PC-3 (cell line): ENCODE measurements at places on chromosomes 1 and 21. TPM values are rescaled to one million over a fixed set of nuclear protein-coding genes. Genes with fewer than 3 reads are reported as not detected.

DNA sequence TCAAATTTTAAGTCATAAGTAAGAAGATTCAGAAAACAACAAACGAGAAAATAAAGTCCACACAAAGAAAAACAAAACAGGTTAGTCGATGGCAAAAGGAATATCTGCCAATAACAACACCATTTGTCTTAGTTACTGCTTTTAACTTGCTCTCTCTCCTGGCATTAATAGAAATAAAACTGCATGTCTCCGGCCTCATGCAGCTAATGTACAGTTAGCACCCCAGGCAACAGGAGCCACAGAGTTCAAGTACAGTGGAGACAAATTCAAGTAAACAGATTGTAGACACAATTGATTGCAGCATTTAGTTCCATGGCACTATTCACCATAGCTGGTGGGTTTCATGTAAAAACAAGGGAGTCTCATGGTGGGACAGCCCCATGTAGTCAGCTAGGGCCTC is 33.5 kb downstream of the SUSD4 start:
- DNase-seq = no peak

- peak; percentile 90 for DNase-seq
Observed at GRCh38 chr1:62356257-62356835, 37.1 kb upstream of the KANK4 start.

DNA sequence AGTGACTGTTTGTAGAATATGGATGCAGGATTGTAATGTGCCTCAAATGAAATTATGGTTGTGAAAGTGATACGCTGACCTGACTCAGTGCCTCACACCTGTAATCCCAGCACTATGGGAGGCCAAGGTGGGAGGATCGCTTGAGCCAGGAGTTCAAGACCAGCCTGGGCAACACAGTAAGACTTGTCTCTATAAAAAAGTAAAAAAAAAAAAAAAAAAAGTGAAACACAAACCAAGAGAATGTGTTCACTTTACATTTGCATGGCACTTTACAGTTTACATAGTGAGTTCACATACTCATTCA is 2.0 kb downstream of the CAPN2 start:
- DNase-seq = no peak

GRCh38 chr21:39388038-39388810 is 39.3 kb upstream of the HMGN1 start:
- peak; percentile 85 for DNase-seq

DNA sequence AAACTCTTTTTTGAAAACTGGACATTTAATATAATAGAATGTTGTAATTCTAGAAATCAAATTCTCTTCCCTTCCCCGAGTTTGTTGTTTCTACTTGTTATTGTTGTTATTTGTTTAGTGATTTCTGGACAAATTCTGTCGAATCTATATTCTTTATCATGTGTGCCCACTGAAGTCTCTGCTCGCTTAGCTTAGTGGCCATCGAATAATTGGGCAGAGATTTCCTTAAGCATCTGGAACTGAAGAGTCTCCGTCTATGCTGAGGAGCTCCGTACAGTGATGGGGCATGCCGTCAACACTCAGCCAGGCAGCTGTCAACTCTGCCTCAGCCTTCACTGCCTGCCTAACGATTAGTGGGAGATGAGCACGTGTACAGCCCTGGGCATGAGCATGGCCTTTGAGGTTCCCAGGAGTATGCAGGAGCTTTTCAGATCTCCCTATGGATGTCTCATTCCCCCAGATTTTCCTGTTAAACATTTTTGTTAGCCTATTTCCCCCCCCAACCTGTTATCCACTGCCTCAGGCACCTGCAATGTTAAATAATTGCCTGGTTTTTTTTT is 66.8 kb downstream of the SLX9 start:
- DNase-seq = no peak

DNA sequence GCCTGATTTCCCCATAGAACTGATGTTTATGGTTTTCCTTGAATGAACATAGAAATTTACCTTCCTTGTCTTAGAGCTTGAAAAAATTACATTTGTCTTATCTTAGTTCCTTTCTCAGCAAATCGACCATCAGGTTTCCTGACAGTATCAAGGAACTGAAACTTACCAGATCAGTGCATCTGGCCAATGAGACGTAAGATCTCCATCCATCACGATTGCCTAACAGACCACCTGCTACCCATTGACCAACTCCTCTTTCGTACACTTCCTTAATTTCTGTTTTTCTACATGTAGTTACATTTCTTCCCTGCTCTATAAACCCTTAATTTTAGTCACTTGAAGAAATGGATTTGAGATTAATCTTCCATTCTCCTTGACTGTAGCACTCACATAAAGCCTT is 57.4 kb upstream of the TMPRSS15 start:
- no peak for DNase-seq

DNA sequence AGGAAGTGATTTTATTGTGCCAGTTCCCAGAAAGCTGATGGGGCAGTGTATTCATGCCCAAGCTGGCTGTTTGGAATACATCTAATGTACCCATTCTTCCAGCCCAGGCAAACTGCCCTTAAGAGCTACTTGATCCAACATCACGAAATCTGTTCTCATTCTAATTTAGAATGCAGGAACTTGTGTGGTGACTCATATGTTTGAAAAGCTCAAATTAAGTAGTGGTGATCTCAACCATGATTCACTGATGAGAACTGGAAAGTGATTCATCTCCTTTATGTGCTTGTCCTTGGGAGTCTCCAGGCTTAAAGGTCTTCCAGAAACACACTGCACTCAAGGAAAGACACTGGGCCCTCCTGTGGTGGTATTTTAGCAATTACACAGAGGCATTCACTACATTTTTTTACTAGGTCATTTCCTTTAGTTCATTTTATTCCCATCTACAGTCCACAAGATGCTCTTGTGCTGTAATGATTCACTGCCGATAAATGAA is 65.4 kb downstream of the RPE65 start:
- peak; percentile 98 for DNase-seq

DNA sequence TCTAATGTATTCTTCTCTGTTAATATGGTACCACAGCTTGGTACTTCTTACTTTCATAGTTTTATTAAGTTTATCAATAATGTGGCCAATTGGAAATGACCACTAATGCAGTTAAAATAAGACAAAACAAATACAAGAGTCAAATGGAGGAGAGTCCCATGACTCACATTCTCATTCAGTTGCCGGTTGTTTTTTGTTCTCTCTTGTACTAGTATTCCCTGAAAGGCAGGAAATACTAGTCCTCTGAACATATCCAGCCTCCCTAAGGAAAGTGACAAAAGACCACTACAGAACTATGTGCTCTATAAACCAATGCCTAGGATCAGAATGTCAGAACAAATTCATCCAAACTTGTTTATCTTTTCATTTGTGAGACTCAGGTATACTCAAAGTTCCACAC is 165.2 kb upstream of the SAMSN1 start:
- DNase-seq = peak; percentile 59

- no peak for DNase-seq
Observed at GRCh38 chr1:155507945-155508344, 54.7 kb downstream of the ASH1L start.

- DNase-seq = no peak
Observed at GRCh38 chr1:200624679-200625335, 4.3 kb upstream of the KIF14 start.

- no peak for DNase-seq
Observed at GRCh38 chr21:44885615-44886014, 12.1 kb upstream of the PTTG1IP start.

DNA sequence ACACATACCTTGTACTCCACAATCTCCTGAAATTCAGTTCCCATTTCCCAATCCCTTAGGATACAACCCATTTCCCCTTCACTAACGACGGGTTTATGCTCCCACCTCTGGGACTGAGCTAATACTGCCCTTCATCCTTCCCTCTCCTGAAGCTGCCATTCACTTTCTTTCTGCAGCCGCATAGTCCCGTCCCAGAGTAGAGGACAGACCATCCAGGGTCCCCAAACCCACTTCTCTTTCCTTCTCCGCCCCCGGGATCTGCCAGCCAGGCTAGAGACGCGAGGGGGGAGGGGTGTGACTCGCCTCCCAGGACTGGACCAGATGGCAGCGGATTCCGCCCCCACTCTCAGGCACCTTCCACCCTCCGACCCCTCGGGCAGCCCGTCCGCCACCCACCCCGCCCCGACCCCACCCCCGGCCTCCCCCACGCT is 679 bp downstream of the ABL2 start:
- peak; percentile 6 for DNase-seq

DNA sequence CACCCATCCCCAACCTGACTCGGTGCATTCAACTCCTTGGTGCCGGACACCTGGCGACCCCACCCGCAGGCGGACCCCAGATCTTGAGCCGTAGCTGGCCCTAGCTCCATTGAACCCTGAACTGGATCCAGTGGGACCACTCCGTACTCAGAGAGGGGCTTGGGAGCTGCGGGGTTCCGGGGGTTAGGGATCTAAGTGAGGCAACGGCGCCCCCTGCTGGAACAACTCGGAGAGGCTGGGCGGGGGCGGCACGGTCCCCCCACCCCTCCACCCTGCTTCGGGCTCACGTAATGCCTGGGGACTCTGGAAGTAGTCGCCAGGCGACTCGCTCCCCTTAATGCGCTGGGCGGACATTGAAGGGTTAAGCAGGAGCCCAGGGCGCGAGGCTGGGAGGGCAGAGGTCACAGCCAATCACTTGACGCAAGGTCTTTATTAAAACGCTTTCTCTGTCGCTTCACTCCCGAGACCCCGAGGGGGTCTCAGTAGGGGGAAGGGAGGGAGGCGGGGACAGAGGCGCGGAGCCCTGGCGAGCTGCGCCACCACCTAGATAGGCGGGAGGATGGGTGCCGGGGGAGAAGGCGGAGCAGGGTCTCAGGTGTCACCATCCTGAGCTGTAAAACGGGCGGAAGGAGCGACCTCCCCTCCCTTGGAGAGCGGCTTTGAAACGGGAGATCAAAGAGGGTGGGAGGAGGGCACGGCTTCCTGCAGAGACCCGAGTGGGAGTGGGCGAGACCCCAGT is 704 bp upstream of the CRABP2 start:
- peak; percentile 72 for DNase-seq

KPRP gene
- not detected in 2 replicates for total RNA-seq

DNA sequence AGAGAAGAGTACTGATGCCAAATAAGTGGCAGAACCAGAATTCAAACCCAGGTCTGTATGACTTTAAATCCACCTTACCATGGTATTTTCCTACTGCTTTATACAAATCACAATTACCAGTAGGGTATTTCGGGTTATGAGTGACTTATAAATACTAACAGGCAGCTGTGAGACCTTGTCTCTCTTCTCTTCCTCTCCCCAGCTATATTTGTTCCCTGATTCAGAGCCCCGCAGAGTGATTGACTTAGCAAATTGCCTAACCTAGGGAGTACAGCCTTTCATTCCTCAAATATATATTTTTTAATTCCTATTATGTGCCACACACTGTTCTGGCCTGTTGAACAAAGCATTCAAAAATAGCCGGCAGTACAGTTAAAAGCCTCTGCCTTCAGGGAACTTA is 168.0 kb downstream of the CLEC20A start:
- no peak for DNase-seq

CD1E gene
- total RNA-seq = not detected in 2 replicates

GRCh38 chr1:1927751-1928150 is 8.7 kb upstream of the TMEM52 start:
- DNase-seq = no peak

PLPPR5 gene
- total RNA-seq = 2.1 and 2.7 TPM in 2 replicates

ST6GALNAC3 gene
- total RNA-seq = not detected in 2 replicates

CTTNBP2NL gene
- 3.7 and 9.8 TPM in 2 replicates for total RNA-seq

WNT3A gene
- total RNA-seq = 1.0 and 1.5 TPM in 2 replicates

FCRL2 gene
- not detected in 2 replicates for total RNA-seq

DNA sequence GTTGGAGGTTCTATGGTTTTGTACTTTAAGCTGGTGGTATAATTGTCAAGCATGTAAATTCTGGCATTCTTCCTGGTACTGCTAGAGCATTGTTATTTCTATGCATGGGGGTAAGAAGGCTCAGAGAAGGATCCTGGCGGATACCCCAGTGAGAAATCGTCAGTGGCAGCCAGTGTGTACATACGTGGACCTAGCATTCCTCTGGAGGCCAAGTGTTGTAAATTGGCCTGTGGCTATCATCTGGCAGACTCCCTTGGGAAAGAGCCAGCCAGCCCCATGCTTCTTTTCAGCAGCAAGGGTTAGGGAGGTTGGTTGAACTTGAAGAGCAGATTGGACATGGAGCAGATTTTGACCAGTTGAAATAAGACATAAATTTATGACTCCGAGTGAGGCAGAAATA is 5.2 kb upstream of the AGO3 start:
- DNase-seq = no peak

NUP210L gene
- total RNA-seq = 0.04 TPM in 1 of 2 replicates, not detected in the other

DNA sequence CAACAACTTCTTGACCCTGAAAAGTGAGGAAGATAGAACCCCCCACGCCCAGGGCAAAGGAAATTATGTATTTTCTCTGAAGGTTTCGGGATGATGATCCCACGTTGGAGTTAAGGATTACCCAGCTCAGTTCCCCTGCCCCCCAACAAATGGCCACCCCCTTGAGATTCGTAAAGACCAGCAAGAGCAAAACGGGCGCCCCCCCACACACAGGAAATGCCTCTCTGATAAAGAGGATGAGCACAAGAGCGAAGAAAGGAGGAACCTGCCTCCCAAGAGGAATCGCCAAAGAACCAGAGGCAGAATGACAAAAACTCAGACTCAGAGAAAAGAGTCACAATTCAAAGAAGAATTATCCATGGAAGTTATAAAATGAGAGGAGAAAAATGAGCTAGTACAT is 576.9 kb downstream of the MATN1 start:
- no peak for DNase-seq

GRCh38 chr1:226033582-226033981 is 28.9 kb upstream of the H3-3A start:
- no peak for DNase-seq

- no peak for DNase-seq
Observed at GRCh38 chr1:153119491-153119971, 6.2 kb upstream of the SPRR2F start.

- DNase-seq = no peak
Observed at GRCh38 chr1:205505076-205505729, 734 bp downstream of the CDK18 start.

- DNase-seq = no peak
Observed at GRCh38 chr1:89364954-89365550, 1.2 kb downstream of the GBP6 start.

ZNF648 gene
- total RNA-seq = not detected in 2 replicates

GRCh38 chr1:6456800-6457466 is 9.0 kb downstream of the TNFRSF25 start:
- no peak for DNase-seq

DNA sequence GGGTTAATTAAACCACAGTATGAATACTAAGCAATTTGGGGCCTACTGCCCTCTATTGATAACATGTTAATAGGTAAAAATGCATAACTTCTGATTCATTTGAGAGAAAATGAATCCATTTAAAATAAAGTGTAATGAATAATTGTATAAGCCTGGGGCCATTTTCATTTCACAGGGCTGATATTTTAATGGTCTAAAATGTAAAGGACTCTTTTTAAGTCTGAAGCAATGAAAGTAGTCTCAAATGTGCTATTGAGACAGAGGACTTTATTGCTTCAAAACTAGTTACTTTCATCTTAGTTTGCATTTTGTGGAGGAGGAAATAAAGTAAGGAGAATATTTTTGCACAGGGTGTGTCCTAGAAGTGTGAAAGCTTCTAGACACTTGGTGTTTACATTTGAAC is 155.4 kb downstream of the TLR5 start:
- no peak for DNase-seq

- DNase-seq = no peak
Observed at GRCh38 chr1:162028726-162029125, 5.1 kb upstream of the OLFML2B start.
